ENCODE measurements at places on chromosomes 4 and X.
A peak's percentile ranks its signal among the peaks of the same experiment; 100 is the strongest.

DNA sequence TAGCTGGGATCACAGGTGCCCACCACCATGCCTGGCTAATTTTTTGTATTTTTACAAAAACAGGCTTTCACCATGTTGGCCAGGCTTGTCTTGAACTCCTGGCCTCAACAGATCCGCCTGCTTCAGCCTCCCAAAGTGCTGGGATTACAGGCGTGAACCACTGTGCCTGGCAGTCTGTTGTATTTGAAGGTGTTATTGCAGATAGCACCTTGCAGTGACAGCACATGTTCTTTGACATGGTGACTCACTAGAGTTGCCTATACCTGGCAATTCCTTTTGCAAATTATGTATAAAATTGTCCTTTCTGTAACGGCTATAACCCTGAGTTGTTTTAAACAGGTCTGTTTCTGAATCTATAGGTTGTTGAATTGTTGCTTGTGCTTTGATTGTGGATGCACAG is 7.9 kb downstream of the OGT start:
- no peak for DNase-seq

GRCh38 chr4:141686146-141686775 is 49.9 kb downstream of the IL15 start:
- peak; percentile 18 for DNase-seq

- DNase-seq: no peak
Measured at GRCh38 chrX:68416592-68416991, 16.7 kb downstream of the OPHN1 start.

DNA sequence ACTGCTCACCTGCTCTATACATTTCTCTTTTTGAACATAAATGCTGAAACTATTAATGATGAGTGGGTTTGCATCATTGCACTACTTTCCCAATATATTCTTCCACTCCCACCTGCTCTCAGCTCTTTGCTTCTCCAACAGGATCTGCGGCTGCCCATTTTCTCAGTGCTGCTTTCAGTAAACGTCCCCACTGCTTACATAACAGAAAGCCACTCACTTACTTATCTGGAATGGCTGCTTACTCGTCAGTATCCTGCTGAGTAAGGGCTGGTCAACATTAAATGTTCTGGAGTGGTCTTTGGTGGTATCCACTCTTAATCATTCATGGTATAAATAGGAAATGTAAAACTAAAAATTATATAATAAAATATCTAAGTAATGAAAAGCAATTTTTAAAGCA is 112.8 kb upstream of the HPF1 start:
- no peak for DNase-seq

GRCh38 chr4:47744253-47744652 is 93.6 kb downstream of the CORIN start:
- no peak for DNase-seq

DNA sequence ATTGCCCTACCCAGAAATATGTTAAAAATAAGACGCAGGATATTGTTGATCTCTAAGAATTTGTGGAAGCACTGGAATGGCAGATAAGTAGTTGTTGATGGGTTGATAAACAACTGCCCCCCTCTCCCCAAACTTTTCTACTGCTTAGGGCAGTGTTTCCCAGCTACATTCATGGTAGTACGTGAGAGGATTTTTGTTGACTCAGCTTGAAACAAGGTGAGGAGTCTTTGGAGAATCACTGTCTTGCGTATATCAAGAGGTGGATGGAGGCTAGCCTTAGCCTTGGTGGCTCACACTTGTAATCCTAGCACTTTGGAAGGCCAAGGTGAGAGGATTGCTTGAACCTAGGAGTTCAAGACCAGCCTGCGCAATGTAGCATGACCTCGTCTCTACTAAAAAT is 5.7 kb downstream of the ENOPH1 start:
- DNase-seq: no peak

- no peak for DNase-seq
Measured at GRCh38 chrX:40298069-40298468, 200.3 kb upstream of the BCOR start.

GRCh38 chrX:138492371-138492770 is 219.1 kb downstream of the FGF13 start:
- no peak for DNase-seq

GRCh38 chrX:102859550-102859871 is 77.6 kb upstream of the RAB40AL start:
- DNase-seq: no peak

DNA sequence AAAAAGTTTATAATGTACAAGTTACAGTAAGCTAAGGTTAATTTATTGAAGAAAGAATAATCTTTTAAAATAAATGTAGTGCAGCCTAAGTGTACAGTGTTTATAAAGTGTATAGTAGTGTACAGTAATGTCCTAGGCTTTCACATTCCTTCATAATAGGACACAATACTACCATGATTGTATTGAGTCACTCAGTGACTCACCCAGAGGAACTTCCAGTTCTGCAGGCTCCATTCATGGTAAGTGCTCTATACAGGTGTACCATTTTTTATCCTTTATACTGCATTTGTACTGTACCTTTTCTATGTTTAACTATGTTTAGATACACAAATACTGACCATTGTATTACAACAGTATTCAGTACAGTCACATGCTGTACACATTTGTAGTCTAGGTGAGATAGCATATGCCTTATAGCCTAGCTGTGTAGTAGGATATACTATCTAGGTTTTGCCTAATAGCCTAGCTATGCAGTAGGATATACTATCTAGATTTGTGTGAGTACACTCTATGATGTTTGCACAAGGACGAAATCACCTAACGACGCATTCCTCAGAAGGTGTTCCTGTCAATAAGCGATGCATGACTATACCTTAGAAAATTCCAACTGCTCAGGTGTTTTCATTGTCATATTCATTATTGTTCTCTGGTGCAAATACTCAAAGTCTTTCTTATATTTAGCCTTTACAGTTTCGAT is 5.5 kb upstream of the TMEM255A start:
- DNase-seq: no peak
